Fibroblast of skin of scalp (primary cell): ENCODE measurements at places on chromosomes 6 and 20.

DNA sequence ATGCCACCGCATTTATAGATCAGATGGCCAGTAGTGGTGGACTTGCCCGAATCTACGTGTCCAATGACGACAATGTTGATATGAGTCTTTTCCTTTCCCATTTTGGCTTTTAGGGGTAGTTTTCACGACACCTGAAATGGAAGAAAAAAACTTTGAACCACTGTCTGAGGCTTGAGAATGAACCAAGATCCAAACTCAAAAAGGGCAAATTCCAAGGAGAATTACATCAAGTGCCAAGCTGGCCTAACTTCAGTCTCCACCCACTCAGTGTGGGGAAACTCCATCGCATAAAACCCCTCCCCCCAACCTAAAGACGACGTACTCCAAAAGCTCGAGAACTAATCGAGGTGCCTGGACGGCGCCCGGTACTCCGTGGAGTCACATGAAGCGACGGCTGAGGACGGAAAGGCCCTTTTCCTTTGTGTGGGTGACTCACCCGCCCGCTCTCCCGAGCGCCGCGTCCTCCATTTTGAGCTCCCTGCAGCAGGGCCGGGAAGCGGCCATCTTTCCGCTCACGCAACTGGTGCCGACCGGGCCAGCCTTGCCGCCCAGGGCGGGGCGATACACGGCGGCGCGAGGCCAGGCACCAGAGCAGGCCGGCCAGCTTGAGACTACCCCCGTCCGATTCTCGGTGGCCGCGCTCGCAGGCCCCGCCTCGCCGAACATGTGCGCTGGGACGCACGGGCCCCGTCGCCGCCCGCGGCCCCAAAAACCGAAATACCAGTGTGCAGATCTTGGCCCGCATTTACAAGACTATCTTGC, 725 bp downstream of the EEF1A1 start:
- peak; percentile 84 for DNase-seq

DNA sequence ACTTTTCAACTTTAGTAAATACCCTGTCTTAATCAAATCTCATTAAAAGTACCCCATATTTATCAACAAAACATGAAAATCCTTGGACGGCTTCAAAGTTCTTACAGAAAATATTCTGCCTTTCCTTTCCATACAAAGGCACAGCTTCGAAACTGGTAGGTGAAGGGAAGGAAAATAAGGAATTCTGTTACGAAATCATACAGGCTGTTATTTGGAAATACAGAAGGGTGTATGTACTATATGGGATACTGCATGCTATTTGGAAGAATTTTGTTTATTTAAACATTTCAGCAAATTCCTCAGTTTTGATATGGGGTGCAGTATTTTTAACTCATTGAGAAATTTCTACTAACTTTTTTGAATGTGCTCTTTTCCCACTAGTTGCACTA, 138.4 kb upstream of the BTN3A2 start:
- DNase-seq = no peak

DNA sequence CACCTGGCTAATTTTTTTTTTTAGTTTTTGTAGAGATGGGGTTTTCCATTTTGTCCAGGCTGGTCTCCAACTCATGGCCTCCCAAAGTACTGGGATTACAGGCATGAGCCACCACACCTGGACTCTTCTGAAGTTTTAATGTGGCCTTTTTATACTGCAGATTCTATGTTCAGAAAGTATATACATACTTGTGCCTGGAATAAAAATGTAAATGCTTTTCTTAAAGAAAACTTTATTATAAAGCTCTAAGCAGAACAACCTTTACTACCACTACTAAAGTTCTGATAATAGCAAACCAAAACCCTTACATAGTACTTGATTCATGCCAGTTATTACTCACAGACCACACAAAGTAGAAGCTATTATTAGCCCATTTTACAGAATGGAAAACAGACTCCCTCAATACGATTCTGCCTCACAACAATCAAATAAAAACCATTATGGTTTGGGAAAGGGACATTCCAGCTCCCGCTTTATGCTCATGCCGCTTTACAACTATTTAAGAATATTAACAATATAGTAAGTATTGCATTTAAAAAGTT, 5.3 kb downstream of the PHIP start:
- no peak for DNase-seq

DNA sequence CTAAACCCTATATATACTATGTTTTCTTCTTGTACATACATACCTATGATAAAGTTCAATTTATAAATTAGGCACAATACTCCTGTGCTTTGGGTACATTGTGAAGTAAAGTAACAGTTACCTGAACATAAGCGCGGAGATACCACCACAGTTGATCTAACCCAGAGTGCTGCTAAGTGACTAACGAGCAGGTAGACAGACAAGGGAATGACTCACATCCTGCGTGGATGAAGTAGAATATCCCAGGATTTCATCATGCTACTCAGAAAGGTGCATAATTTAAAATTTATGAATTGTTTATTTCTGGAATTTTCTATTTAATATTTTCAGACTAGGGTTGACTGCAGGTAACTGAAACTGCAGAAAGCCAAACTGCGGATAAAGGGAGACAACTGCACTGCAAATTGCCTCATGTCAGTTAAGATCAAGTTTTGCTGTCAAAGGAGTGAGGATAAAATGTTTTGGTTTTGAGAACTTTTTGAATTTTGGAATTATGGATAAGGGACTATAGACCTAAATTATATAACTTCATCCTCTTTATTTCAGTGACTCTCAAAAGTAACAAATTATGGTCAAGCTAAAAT, 14.4 kb downstream of the MKKS start:
- no peak for DNase-seq

GRCh38 chr6:104689551-104690205, 170.0 kb downstream of the HACE1 start:
- DNase-seq = peak; percentile 90

DNA sequence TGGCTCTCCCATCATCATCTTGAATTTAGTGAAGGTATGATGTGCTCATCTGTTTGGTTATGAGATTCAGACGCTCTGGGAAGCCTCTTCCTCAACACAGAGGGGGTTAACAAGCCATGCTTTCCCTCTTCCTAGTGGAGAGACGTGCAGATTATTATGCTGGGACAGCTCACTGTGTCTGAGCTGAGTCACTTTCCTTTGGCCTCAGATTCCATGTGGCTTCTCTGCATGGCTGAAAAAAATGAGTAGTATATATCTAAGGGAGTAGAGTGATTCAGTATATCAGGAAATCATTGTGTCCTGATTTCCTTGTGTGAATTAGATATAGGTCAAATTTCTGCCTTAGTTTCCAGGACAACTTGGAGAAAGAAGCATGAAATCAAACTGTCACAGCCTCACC, 52.6 kb downstream of the FIG4 start:
- DNase-seq = peak; percentile 83

- DNase-seq = peak; percentile 92
Observed at GRCh38 chr6:148999929-149000468, 253.2 kb downstream of the UST start.

- DNase-seq = peak; percentile 68
Observed at GRCh38 chr6:37691904-37692806, 5.5 kb downstream of the MDGA1 start.

- DNase-seq = peak; percentile 35
Observed at GRCh38 chr6:3165631-3166534, 8.5 kb upstream of the TUBB2A start.

GRCh38 chr6:135030056-135030473, 24.6 kb downstream of the HBS1L start:
- DNase-seq = no peak

GRCh38 chr6:162778603-162779002, 50.8 kb downstream of the PACRG start:
- DNase-seq = no peak

DNA sequence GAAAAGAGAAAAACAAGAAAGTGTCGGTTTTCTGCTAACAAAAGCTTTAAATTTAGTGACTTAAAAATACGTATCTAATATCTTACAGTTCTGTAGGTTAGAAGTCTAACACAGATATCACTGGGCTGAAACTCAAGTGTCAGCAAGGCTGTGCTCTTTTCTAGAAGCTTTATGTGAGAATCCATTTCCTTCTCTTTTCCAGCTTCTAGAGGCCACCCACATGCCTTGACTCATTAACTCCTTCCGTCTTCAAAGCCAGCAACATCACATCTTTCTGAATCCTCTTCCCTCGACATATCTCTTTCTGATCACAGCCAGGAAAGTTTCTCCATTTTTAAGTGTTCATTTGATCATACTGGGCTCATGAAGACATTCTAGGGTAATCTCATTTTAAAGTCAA, 262.0 kb downstream of the MAFB start:
- no peak for DNase-seq

GRCh38 chr20:46619445-46619844, 31.8 kb downstream of the SLC13A3 start:
- DNase-seq = no peak

GRCh38 chr6:107511511-107511993, 21.6 kb downstream of the SOBP start:
- DNase-seq = no peak

GRCh38 chr6:108179741-108180140, 13.9 kb downstream of the NR2E1 start:
- no peak for DNase-seq

- DNase-seq = peak; percentile 96
Observed at GRCh38 chr20:34222208-34222607, 19.0 kb upstream of the ASIP start.

GRCh38 chr6:38508286-38508685, 131.4 kb downstream of the BTBD9 start:
- no peak for DNase-seq

GRCh38 chr6:89269981-89270380, 45.1 kb downstream of the GABRR2 start:
- DNase-seq = no peak

- no peak for DNase-seq
Observed at GRCh38 chr6:52976149-52976548, 18.9 kb downstream of the GSTA4 start.

DNA sequence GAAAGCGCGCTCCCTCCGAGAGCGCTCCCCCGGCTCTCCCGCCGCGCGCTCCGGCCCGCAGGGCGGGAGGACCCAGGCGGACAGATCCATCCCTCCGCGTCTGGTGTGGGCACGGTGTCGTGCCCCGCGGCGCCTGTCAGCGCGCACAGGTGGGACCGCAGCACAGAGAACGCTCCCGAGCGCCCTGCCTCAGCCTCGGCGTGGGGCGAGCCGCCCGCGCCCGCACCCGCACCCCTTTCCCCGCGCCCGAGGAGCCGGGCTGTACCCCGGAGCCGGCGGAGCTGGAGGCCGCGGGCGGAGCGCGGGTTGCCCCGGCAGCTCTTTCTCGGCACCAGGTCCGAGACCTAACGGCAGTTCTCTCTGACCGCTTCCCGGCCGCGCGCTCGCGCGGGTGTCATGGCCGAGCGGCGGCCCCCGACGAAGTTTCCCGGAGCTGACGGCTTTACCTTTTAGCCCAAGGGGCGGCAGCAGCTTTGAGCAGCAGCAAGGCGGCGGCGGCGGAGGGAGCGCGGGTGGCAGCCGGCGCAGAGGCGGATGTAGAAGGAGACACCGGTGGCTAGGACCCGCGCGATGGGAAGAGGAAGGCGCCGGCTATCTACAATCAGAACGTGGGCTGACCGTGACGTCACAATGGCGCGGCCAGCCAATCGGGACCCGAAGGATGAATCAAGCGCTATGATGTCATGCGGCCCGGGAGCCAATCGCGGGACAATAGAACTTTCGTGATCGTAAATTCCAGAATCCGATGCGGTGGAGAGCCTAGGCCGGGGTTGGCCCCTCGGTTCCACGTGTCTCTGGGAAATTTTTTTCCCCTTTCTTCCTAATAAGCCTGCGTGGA, at the start of gene ELOVL5:
ELOVL5 (minus strand) TSS at position 580 of the 838 bp plus-strand sequence. CDS start 53,251 bp downstream, outside the sequence.
- DNase-seq = peak; percentile 99

- no peak for DNase-seq
Observed at GRCh38 chr6:76631622-76632021, 559.2 kb upstream of the IMPG1 start.

DNA sequence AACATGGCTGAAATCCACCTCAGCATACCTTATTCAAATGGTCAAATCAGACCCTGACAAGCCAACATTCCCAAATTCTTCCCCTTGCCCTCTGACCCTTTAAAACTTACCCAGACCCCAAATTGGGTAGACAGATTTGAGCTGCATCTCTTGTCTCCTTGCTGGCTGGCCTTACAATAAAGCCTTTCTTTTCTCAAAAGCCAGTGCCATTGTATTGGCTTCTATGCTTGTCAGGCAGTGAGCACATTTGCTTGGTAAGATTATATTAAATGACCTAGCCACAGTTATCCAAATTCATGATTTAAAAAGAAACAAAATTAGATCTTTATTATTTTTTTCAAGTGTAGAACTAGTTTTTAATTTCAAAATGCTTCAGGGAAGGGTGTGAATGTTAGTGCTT, 67.8 kb upstream of the FAM83B start:
- DNase-seq = no peak

DNA sequence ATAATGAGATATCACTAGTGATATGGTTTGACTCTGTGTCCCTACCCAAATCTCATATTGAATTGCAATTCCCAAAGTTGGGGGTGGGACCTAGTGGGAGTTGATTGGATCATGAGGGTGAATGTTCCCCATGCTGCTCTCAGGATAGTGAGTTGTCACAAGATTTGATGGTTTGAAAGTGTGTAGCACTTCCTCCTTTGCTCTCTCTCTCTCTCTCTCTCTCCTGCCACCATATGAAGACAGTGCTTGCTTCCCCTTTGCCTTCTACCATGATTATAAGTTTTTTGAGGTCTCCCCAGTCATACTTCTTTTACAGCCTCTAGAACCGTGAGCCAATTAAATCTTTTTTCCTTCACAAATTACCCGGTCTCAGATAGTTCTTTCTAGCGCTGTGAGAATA, 1002.0 kb upstream of the ADGRB3 start:
- DNase-seq = no peak

DNA sequence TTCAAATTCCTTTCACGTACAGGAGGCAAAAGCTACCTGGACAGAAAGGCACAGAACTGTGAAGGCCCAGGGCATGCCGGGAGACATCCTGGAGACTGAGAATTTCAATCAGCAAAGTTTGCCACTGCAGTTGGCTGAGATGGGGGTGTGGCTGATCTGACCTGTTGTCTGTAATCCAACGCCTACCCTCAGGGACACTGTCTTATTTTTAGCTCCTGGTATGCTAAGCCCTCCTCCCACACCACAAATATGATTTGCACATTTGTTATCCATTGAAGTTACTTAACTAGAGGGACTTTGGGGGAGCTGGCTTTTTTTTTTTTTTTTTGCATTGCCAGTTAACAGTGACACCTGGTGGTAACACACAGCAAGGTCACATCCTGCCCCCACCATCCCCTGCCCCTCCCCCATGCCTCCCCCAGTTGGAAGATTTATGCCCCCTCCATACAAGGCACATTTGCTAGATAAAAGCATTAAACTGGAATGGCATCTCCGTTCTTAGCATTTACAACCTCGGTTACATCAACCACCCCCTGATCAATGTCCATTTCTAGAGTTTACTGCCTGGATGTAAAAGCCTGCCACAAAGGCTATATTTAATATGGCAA, 40.4 kb downstream of the TTI1 start:
- peak; percentile 89 for DNase-seq

GRCh38 chr6:27187231-27188060, 60.1 kb upstream of the PRSS16 start:
- DNase-seq = no peak

- no peak for DNase-seq
Observed at GRCh38 chr20:25239387-25240370, 8.2 kb upstream of the PYGB start.

DNA sequence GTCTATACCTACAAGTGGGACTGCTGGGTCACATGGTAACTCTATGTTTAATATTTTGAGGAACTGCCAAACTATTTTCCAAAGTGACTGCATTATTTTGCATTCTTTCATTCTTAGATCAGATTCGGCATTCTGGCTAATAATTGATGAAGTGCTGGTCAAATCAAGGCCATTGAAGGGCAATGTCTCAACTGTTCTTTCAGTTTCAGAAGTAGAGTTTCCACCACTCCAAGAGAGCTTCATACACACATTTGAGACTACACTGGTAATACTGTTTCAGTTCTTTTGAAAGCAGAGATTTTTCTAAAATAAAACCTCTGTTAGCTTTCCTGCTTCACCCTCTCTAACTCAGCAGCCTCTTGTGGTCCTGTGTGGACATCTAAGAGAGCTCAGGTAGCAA, 154.5 kb downstream of the CFAP61 start:
- DNase-seq = no peak
